ENCODE measurements at places on chromosomes 13 and 19.

DNA sequence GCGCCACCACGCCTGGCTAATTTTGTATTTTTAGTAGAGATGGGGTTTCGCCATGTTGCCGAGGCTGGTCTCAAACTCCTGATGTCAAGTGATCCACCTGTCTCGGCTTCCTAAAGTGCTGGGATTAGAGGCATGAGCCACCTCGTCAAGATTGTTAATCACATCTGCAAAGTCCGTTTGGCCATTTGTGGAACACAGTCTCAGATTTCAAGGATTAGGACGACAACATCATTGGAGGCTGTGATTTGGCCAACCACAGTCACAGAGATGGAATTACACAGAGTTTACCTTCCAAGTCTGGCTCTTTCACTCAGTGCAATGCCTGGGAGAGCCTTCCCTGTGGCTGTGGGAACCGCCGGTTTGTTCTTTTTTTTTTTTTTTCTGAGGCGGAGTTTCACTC lies 17.8 kb downstream of the SULT2B1 start:
- DNase-seq, result no peak

DNA sequence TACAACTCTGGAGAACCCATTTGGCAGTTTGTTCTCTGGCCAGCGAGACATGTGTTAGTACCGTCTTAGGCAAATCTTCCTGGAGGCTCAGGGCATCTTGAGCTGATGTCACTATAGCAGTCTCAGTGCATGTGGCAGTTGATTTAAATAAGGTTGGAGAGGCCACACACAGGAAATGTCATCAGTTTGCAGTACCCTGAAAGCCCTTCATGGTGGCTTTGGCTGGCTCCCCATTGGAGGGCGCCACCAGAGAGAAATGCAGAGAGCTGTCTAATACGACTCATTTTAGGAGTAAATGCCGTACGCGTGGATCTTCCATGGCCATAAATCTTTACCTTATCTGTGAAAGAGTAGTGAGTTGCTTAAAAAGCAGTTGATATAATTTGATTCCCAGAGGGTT lies 163.1 kb downstream of the STK24 start:
- DNase-seq, result no peak

GRCh38 chr19:38691938-38692457 lies 44.5 kb downstream of the ACTN4 start:
- no peak for DNase-seq

DNA sequence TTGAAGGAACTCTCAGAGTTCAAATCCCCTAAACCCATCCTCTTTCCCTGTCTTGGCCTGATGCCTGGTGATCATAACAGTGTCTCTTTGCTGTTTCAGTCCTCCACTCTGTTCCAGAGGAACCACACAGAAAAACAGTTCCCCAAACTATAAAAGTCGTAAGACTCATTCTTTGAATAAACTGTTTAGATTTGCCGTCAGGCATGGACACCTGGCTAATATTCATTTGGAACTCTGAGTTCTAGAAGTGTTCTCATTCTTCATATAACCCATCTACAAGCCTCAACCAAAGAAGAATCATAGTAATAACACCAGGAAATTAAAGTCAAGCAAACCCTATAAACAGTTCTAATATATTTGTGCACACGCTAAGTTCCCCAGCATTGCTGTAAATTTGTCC lies 37.7 kb upstream of the ABCC4 start:
- no peak for DNase-seq

DNA sequence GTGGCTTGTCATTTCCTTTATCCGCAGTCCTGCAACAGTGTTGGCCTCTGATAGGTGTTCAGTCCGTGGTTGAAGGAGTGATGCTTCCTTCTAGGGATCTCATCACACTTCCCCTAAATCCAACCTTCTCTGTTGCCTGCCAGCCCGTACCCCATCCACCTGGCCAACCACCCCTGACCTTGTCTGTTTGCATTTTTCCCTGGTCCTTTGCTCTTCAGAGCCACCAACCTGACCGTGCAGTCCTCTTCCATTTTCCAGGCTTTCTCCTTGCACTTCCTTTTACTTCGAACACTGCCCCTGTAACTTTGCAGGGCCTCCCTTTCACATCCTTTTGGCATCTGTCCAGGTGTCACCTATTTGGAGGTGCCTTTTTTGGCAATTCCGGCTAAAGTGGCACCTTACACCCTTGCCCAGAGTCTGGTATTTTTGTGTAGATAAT lies 696 bp downstream of the ZNF460 start:
- no peak for DNase-seq

Data from kidney (tissue), 22 donors.